Hindlimb muscle (tissue), 1 donor: ENCODE measurements at places on chromosomes 4 and X. TPM values are rescaled to one million over a fixed set of nuclear protein-coding genes. Genes with fewer than 3 reads are reported as not detected.

DNA sequence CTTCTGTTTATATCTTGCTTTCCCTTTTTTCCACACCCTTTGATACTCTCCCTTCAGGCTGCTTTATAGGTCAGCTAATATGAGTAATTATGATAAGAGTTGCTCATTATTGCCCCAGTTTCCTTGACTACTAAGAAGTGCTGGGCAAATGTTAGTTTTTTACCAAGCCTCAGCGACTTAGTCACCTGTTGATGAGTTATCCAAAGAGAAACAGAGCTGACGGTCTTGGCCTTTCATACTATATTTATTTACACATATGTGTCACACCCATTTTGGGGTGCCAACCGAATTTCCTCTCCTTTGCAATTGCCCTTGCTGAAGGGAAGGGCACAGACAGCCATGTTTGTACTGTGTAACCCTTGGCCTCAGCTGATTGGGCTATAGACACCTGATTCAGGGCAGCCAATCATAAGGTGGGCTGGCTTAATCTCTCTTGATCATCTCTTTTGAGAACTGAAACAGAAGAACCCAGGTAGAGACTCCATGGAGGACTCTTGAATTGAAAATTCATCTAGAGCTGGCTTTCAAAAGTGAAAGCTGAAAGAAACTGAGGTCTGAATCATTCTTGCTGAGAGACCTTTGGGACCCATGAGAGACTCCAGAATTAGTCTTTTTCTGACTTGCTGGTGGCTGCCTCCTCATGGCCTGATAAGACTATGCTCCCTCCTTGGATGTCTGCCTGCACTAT lies 111.7 kb upstream of the RPS6KA3 start:
- DNase-seq = no peak

The CT45A2 gene
- polyA plus RNA-seq = not detected

GRCh38 chrX:136531951-136532350 lies at the start of gene VGLL1:
Gene VGLL1, plus strand, starts transcription at chrX:136532215. Its CDS starts 3,806 bp downstream, at chrX:136536021.
- DNase-seq = no peak

The NMU gene
- polyA plus RNA-seq = 1.2 TPM

The TMEM255A gene
- polyA plus RNA-seq = 15.0 TPM

The GLRA2 gene
- not detected for polyA plus RNA-seq

- no peak for DNase-seq
Observed at GRCh38 chr4:15161439-15161838, 159.2 kb downstream of the CPEB2 start.
